ENCODE measurements at places on chromosomes 6 and 20.

DNA sequence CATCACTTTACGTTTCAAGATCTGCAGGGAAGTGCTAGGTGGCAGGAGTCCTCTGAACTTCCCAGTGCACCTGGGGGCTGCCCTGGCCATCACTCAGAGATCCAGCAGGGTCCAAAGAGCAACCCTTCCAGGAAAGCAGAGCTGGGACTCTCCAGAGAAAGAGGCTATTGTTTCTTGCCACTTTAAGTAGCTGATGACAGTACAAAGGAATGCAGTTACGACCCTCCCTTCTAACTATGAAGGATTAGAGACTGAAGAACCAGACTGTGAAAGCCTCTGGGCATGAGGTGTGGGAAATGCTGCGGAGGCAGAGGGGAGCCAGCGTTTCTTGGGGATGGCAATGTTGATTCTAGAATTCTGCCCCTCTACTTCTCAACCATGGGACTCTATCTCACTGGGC is 189.1 kb upstream of the SUPT3H start:
- peak; percentile 88 for DNase-seq

DNA sequence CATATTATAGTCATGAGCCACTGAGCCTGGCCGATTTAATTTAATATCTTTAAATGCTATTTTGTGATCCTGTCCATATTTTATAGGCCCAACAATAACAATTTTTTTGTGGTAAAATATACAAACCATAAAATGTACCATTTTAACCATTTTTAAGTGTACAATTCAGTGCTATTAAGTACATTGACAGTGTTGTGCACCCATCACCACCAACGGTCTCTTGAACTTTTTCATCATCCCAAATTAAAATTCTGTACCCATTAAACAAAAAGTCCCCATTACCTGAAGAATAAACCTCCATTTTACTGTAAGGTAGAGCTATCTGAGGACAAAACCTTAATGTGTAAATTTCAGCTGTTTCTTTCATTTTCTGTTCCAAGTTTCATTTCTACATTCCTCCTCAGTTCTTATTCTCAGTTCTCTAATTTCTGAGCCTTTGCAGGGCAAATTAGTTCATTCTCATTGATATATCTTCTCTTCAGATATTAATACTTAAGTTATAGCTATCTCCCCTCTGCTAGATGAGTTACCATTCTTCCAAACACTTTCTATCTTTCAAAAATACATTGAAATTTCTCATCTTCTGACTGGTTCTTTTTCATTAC is 10.3 kb downstream of the MTO1 start:
- DNase-seq: no peak

DNA sequence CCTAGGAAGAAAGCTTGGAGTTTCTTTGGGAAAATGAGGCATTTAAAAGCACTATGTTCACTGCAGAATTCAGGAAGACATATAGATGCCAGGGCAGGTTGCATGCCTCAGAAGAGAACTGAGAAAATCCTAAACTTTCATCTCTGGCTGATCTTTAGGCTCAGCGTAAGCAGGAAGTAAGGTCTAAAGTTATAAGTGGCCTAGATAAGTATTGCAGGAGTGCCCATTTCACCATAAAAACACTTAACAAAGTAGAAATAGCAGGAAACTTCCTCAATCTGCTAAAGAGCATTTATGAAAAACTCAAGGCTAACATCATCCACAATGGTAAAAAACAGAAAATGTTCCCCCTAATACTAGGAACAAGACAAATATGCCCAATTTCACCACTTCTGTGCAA is 320.3 kb downstream of the BMP2 start:
- no peak for DNase-seq

- DNase-seq: no peak
These were observed 30.0 kb downstream of the TFEB start for GRCh38 chr6:41705311-41705995.

DNA sequence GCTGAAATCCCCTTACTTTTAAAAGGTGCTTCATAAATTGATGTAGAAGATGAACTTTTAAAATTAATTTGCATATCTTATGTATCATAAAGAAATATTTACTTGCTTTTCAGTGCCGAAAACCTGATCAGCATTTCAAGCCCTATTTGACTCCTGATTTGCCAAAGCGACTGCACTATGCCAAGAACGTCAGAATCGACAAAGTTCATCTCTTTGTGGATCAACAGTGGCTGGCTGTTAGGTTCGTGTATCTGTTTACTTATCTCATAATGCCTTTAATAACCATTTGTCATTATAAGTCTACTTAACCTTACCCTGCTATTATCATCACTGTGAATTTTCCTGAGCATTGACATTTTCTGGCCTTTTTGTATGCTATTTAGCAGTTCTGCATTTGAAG is 7.8 kb downstream of the OR2A4 start:
- DNase-seq: no peak

DNA sequence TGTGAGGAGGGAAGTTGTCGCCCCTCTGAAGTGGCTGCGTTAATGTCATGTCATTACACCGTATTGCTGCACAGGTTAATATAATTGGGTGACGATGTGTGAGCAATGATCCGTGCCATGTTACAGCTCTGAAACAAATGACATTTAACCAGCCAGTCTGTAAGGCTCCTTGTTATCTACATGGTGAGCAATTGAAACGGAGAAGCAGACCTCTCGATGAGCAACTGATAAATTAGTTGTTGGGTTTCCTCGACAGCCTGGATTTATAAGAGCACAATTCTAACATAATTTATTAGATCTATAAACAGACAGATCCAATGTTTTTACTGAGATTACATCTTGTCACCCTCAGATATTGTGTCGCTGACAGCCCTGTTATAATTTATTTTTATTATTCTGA is 49.9 kb upstream of the MAFB start:
- no peak for DNase-seq

- DNase-seq: no peak
These were observed 8.6 kb downstream of the EYA2 start for GRCh38 chr20:46903256-46903655.

GRCh38 chr6:161308075-161308655 is 34.3 kb upstream of the AGPAT4 start:
- DNase-seq: no peak

DNA sequence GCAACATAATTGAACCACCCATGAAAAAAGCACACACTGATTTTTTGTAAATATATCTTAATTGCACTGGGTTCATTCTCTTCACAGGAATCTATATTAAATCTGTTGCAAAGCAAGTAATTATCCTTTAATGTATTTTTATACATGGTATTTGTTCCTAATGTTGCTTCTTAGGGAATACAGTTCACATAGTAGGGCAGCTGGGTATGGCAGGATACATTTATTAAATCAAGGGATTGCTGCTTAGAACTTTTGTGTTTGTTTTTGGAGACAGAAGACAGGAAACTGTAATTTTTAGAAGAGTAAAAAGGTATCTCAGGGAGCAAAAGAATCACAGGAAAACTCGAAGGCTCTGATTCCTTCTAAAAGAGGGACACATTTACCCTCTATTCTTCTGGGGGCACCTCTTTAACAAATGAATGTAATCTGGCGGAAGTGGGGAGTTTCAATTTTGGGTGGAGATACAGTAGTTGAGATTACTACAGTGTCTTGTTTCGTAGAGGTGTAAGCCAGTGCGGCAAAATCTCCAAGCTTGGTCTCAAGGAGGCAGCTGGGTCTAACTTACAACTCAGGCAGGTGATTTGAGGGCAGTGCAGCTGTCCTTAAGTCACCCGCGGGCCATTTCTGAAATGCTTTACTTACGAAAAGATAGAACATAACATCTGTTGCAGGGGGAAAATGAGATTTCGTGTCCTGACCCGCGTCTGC is 812 bp upstream of the SMIM13 start:
- no peak for DNase-seq

DNA sequence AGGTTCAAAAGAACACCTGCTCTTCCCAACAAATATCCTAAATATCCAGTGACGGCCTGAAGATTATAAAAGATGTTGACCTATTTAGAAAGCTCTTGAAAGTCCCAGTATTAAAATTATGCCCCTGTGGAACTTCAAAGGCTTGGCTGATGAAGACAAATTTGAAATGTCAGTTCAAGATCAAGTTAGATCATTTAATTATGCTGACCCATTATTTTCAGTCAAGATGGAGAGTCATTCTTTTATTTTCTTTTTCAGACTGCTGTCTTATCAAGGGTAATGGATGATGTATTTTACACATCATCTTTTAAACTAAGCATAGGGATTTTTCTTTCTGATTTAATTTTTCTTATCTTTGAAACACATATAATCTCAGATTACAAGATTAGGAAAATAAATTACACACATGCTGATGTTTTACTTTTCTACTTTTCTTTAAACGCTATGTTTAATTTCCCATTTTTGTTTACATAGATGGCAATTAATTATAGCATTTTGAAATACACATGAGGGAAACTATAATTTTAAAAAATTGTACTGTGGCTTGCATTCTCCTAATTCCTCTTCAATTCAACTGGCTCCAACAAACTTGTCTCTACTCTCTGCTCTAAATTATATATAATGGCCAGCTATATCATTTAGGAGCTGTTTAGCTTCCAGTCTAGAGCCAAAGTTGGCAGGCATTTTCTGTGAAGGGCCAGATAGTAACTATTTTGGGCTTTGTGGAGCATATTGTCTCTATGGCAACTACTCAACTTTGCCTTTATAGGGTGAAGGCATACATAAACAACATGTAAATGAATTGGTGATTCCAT is 123.7 kb downstream of the RCAN2 start:
- DNase-seq: no peak

GRCh38 chr20:19619904-19620430 is 138.1 kb upstream of the RIN2 start:
- no peak for DNase-seq

GRCh38 chr20:57464642-57465211 is 60.2 kb downstream of the CTCFL start:
- no peak for DNase-seq

DNA sequence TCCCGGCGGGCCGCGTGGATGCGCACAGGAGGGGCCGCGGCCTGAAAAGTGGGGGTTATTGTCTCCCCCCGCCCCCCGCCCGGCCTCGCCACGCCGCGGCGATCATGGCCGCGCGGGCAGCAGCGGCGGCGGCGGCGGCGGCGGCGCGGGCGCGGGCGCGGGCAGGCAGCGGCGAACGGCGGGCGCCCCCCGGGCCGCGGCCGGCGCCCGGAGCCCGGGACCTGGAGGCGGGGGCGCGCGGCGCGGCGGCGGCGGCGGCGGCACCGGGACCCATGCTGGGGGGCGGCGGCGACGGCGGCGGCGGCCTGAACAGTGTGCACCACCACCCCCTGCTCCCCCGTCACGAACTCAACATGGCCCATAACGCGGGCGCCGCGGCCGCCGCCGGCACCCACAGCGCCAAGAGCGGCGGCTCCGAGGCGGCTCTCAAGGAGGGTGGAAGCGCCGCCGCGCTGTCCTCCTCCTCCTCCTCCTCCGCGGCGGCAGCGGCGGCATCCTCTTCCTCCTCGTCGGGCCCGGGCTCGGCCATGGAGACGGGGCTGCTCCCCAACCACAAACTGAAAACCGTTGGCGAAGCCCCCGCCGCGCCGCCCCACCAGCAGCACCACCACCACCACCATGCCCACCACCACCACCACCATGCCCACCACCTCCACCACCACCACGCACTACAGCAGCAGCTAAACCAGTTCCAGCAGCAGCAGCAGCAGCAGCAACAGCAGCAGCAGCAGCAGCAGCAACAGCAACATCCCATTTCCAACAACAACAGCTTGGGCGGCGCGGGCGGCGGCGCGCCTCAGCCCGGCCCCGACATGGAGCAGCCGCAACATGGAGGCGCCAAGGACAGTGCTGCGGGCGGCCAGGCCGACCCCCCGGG is 637 bp downstream of the ARID1B start:
- peak; percentile 79 for DNase-seq

DNA sequence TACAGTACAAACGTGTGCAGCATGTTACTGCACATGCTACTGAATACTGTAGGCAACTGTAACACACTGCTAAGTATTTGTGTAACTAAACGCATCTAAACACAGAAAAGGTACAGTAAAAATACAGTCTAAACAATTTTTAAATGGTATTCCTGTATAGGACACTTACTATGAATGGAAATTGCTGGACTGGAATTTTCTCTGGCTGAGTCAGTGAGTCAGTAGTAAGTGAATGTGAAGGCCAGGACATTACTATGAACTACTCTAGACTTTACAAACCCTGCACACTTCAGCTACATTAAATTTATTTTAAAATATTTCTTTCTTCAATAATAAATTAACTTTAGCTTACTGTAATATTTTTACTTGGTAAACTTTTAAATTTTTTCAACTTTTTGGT is 225.0 kb upstream of the TENT5A start:
- DNase-seq: peak; percentile 49

GRCh38 chr20:61626412-61626811 is 374.4 kb downstream of the CDH4 start:
- DNase-seq: no peak

GRCh38 chr20:32201977-32202363 is 5.6 kb downstream of the PLAGL2 start:
- DNase-seq: no peak

- DNase-seq: peak; percentile 76
These were observed at the start of gene SYNDIG1 for GRCh38 chr20:24469116-24469893. Gene SYNDIG1, plus strand, starts transcription at chr20:24469629. Its CDS starts 73,469 bp downstream, at chr20:24543098.

DNA sequence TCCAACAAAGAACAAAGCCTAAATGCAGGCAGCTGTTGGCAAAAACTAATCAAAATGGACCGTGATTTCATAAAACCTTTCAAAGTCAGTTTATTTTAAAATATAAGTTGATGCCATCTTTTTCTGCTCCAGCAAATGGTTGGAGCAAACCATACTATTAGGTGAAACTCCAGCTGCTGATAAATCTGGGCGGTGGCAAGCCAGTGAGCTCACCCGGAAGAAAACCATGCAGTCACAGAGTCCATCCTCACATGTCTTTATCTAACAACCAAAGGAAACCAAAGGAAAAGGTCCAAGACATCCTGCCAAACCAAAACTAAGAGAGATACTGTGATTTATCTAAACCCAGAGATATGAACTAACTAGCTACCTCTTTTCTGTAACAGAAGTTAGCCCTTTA is 72.6 kb downstream of the HIVEP2 start:
- peak; percentile 26 for DNase-seq

- DNase-seq: no peak
These were observed 151.5 kb upstream of the MLIP start for GRCh38 chr6:53959717-53960116.

DNA sequence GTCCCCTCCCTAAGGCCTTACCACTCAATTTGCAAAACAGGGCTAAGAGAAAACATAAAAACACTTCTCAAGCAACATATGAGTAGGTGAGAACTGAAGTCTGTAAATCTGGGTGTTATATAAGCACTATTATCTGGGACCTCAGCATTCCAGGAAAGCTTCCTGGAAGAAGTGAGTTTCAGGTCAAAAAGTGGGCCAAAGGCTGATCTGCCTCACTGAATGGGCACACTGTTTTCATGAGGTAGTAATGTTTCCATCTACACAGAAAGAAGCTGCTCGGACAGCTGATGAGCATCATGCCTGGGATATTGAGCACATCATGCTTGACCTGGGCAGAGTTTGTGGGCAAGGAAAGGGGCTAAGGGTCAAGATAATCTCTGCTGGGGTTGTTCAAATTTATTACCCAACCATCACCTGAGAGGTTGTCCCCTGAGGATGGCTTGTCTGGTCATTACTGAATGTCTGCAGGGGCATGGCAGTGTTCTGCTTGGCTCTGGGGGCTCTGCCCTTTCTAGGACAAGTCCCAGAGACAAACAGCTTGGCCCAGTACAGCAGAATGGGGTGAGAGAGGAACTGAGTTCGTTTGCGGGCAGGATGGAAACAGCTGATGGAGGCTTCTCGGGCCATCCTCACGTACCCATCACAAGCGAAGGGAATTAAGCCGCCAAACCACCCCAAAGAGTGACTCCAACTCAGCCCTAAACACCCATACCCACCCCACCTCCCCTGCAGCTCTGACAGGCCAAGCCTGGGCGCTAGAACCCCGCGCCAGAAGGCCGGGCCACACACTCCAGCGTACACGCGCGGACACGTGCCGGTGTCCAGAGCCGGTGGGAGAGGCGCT is 1.2 kb upstream of the SYNJ2 start:
- DNase-seq: no peak
